A549 treated with CpdA at 1 μM for 4 hours (cell line): ENCODE measurements at places on chromosomes 3 and 15. TPM values are rescaled to one million over a fixed set of nuclear protein-coding genes. Genes with fewer than 3 reads are reported as not detected.

Gene PAK6
- 0.19 to 0.47 TPM (median 0.30 TPM) in 4 of 5 replicates, not detected in the other for total RNA-seq

Gene FHIT
- 0.37 to 3.7 TPM (median 0.64 TPM) in 5 replicates for total RNA-seq

Gene CMTM8
- 6.2 to 10.7 TPM (median 9.7 TPM) in 5 replicates for total RNA-seq

Gene BSN
- total RNA-seq, result 0.10 to 0.19 TPM (median 0.13 TPM) in 5 replicates

Gene ROPN1
- total RNA-seq, result not detected in 5 replicates

Gene RASGRF1
- 0.27 to 0.87 TPM (median 0.42 TPM) in 5 replicates for total RNA-seq

Gene ZNF385D
- total RNA-seq, result not detected in 5 replicates

Gene AHSG
- 0.09 to 0.12 TPM (median 0.11 TPM) in 3 of 5 replicates, not detected in the others for total RNA-seq

Gene CMTM7
- 30.5 to 41.1 TPM (median 37.4 TPM) in 5 replicates for total RNA-seq

Gene LYZL4
- not detected in 5 replicates for total RNA-seq

Gene ZDHHC23
- total RNA-seq, result 3.3 to 3.6 TPM (median 3.5 TPM) in 5 replicates

Gene ARGFX
- not detected in 5 replicates for total RNA-seq

Gene COL6A5
- not detected in 5 replicates for total RNA-seq

Gene ISLR2
- total RNA-seq, result 0.13 to 0.27 TPM (median 0.15 TPM) in 5 replicates

Gene KCNMB2
- total RNA-seq, result not detected in 5 replicates

Gene TICRR
- 12.8 to 15.7 TPM (median 14.9 TPM) in 5 replicates for total RNA-seq
